ENCODE measurements at places on chromosomes 3 and 15.

GRCh38 chr15:100879464-100880138 is at the start of gene ALDH1A3:
Gene ALDH1A3, plus strand, starts transcription at chr15:100879831. Its CDS starts 77 bp downstream, at chr15:100879908.
- peak; percentile 47 for DNase-seq

GRCh38 chr3:54837964-54838363 is 89.9 kb downstream of the LRTM1 start:
- peak; percentile 70 for DNase-seq

DNA sequence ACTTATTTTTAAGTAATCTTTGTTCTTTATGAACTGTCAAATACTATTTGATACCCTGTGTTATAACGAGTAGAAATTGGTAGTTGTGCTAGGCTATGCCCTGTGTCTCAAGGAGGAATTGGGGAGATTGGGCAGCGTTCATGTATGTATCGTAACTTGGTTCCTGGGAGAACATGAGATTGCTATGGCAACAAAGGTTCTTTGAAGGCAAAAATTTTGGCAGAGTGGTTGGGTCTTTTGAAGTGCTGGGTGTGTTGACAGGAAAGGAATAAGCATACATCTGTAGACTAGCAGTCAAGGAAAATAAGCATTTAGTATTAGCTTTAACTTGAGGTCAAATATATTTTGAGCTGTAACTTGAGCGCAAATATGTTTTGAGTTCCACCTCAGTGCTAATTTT is 45.3 kb downstream of the TCF12 start:
- DNase-seq, result no peak

GRCh38 chr3:128818186-128818787 is 61.1 kb upstream of the ACAD9 start:
- no peak for DNase-seq

- no peak for DNase-seq
These were observed 2.1 kb downstream of the VIPR1 start for GRCh38 chr3:42504334-42505127.

Measured in NCI-H2171 treated with DMSO at 0.1 percent for 48 hours (cell line).